ENCODE measurements at places on chromosomes 4 and X.

DNA sequence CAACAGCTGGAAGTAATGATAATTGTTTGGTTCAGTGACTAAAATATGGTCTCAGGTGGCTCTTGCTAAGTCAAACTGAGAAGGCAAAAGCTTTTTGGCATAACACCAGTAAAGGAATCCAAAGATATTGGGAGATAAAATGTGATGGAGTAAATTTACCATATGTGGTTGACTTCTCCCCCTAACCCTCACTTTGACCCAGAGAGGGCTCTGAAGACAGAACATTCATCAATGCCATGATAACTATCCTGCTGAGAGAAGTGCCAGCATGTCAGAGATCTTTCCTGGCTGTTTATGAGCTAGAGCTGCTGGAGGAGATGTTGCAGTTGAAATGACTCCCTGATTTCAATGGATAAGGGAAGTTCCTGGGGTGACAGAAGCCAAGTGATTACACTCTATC is 213.4 kb downstream of the SPCS3 start:
- H3K36me3 ChIP-seq = no peaks in the 10 kb centered on the region
- H3K4me3 ChIP-seq = no peak overlapping the region
- no peaks in the 10 kb centered on the region for H3K4me1 ChIP-seq
- DNase-seq = no peak
- H3K27me3 ChIP-seq = no peaks in the 10 kb centered on the region

- H3K4me3 ChIP-seq = no peak overlapping the region
- no peaks in the 10 kb centered on the region for H3K27me3 ChIP-seq
- H3K4me1 ChIP-seq = no peaks in the 10 kb centered on the region
- H3K36me3 ChIP-seq = no peaks in the 10 kb centered on the region
- no peak overlapping the region for H3K27ac ChIP-seq
These were observed 20.5 kb upstream of the GPR78 start for GRCh38 chr4:8559524-8560264.

GRCh38 chr4:24840826-24841543 is 45.6 kb downstream of the SOD3 start:
- no peaks in the 10 kb centered on the region for H3K36me3 ChIP-seq
- H3K4me3 ChIP-seq = no peak overlapping the region
- no peaks in the 10 kb centered on the region for H3K4me1 ChIP-seq
- no peaks in the 10 kb centered on the region for H3K27me3 ChIP-seq
- no peak overlapping the region for H3K27ac ChIP-seq

DNA sequence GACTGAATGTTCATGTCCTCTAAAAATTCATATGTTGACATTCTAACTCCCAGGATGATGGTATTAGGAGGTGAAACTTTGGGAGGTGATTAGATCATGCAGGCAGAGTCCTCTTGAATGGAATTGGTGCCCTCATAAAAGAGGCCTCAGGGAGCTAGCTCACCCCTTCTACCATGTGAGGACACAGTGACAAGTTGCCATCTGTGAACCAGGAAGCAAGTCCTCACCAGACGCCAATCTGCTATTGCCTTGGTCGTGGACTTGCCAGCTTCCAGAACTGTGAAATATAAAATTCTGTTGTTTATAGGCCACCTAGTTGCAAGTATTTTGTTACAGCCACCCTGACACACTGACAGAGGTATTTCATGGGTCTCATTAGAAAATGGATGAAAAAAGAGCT is 28.5 kb upstream of the LONRF3 start:
- no peak for DNase-seq
- H3K4me1 ChIP-seq = no peaks in the 10 kb centered on the region
- no peak overlapping the region for H3K27ac ChIP-seq
- no peak overlapping the region for H3K4me3 ChIP-seq
- no peaks in the 10 kb centered on the region for H3K36me3 ChIP-seq

GRCh38 chr4:36256398-36256891 is 12.1 kb upstream of the ARAP2 start:
- H3K27me3 ChIP-seq = no peaks in the 10 kb centered on the region
- no peak overlapping the region for H3K27ac ChIP-seq
- H3K36me3 ChIP-seq = no peaks in the 10 kb centered on the region

- H3K27ac ChIP-seq = no peak overlapping the region
- no peaks in the 10 kb centered on the region for H3K36me3 ChIP-seq
- no peaks in the 10 kb centered on the region for H3K27me3 ChIP-seq
- no peak for DNase-seq
- no peak overlapping the region for H3K4me3 ChIP-seq
These were observed 114.9 kb upstream of the TEX13D start for GRCh38 chrX:124217304-124218251.

GRCh38 chr4:89303177-89303576 is 4.4 kb downstream of the GPRIN3 start:
- no peaks in the 10 kb centered on the region for H3K27me3 ChIP-seq
- peaks cover 13% of the 10 kb centered on the region for H3K4me1 ChIP-seq
- no peak overlapping the region for H3K4me3 ChIP-seq
- H3K36me3 ChIP-seq = no peaks in the 10 kb centered on the region

DNA sequence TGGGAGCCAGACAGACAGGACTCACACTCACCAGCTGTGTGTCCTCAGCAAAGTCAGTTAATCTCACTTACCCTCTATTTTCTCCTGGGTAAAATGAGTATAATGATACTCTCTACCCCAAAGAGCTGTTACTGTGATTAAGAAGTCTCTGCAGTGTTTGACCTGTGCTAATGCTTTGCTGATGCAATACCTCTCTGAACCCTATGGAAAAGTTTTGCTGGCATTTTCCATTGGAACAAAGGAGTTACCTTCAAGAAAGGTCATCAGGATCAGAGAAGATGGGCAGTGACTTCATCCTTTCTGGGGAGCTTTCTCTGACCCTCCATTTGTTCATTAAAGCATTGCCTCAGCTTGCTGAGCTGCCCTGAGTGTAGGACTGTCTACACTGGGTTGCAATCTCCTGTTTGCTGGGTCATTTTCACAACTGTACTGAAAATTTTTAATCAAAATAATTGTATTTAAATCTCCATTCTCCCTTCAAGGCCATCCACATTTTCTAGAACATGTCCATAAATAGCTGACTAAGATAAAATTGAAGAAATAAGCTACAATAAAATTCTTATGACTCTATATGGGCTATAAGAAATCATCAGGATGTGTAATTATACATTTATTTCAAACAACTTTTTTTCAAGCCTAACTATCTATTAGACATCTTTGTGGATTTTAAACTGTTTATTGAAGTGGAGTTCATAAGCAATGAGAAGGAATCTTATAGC is 272.8 kb upstream of the CPEB2 start:
- DNase-seq = no peak
- H3K4me3 ChIP-seq = no peak overlapping the region
- no peaks in the 10 kb centered on the region for H3K4me1 ChIP-seq
- no peaks in the 10 kb centered on the region for H3K27me3 ChIP-seq

- no peaks in the 10 kb centered on the region for H3K36me3 ChIP-seq
- DNase-seq = no peak
- H3K4me3 ChIP-seq = no peak overlapping the region
- H3K4me1 ChIP-seq = peaks cover 44% of the 10 kb centered on the region
- H3K27ac ChIP-seq = peak overlapping the region; percentile 36
- H3K27me3 ChIP-seq = no peaks in the 10 kb centered on the region
These were observed 5.2 kb upstream of the IRF2 start for GRCh38 chr4:184479516-184479950.

DNA sequence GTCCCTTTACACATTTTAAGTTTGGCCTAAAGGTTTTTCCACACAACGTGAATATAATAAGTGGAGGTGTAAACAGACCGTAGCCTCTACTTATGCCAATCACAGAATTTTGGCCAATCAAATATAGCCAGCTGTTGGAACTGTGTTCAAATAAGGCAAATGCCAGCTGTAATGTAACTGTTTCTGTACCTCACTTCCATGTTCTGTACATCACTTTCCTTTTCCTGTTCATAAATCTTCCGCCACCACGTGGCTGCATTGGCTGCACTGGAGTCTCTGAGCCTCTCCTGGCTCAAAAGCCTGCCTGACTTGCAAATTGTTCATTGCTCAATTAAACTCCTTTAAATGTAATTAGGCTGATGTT is 105.1 kb upstream of the SMIM31 start:
- H3K27me3 ChIP-seq = no peaks in the 10 kb centered on the region
- no peak for DNase-seq
- H3K4me1 ChIP-seq = no peaks in the 10 kb centered on the region
- H3K27ac ChIP-seq = no peak overlapping the region

DNA sequence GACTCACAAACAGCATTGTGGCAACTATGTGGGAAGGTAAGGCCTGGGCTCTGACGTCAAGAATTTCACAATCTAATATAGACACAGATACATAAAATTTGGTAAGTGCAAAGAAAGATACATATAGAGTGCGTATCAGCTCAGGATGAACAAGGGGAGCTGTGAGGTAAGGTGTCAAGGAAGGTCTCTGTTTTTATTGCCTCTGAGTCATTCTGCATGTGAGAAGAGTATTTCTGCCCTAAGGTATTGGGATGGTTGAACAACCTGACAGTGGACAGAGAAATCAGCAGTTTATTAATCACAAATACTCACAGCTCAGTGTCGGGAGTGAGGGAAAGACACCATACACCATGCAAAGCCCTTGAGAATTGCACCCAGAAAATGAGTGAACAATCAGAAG is 89.8 kb downstream of the COMMD8 start:
- H3K4me1 ChIP-seq = no peaks in the 10 kb centered on the region
- DNase-seq = no peak

DNA sequence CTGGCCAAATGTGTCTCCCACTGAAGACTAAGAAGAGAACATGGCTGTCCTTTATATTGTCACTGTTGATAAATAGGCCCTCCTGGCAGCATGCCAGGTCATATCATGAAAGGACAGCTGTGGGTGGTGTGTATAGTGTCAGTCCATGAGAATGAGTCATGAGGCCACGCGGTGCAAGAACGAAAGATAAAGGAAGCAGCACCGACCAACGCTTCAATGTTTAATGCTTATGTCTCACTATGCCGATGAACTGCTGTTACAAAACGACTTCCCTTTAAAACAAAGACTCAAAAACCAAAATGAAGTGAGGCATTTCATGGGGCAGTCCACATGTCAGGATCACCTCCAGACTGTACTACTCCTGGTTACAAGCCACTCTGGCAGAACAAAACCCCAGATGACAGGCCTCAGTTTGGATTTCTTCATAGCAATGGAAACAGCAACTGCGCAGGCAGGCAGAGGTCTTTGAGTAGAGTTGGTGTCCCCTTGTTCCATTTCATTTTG is 5.2 kb upstream of the TCEANC start:
- no peaks in the 10 kb centered on the region for H3K27me3 ChIP-seq
- no peaks in the 10 kb centered on the region for H3K36me3 ChIP-seq
- H3K4me3 ChIP-seq = no peak overlapping the region
- H3K4me1 ChIP-seq = peaks cover 6% of the 10 kb centered on the region
- H3K27ac ChIP-seq = no peak overlapping the region

GRCh38 chrX:41336447-41336846 is 2.5 kb downstream of the DDX3X start:
- no peaks in the 10 kb centered on the region for H3K36me3 ChIP-seq
- no peaks in the 10 kb centered on the region for H3K27me3 ChIP-seq
- peak overlapping the region; percentile 99 for H3K27ac ChIP-seq
- H3K4me1 ChIP-seq = peaks cover 2% of the 10 kb centered on the region
- no peak for DNase-seq
- H3K4me3 ChIP-seq = peak overlapping the region; percentile 91

DNA sequence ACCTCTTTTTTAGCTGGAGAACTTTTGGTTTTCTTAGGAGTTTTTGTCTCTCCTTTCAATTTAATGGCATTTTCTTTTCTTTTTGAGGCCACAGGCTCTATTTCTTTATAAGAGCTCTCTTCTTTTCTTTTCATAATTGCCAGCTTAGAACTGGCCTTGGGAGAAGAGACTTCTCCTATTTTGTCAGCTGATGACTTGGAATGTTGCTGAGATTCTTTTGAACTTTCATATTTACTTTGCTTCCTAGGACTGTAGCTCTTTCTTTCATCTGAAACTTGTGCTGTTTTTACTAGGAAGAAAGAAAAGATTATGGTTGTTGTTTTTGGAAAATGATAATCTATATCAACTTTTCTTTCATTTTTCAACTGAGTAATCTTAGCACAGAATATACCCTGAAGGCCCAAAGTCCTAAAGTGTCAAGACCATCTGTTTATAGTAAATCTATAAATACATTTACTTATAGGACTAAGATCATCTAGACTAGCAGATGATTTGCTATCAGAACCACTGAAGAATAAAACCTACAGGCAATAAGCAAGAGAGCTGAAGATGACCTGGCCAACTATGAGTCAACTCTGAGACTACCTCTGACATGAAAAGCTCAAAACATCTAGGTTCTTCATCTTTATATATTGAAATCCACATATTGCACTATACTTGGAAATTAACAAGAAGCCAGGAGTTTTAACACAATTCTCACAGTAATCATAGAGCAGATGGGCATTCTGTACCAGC is 45.6 kb downstream of the RFC1 start:
- no peaks in the 10 kb centered on the region for H3K27me3 ChIP-seq
- H3K4me1 ChIP-seq = peaks cover 11% of the 10 kb centered on the region
- no peak for DNase-seq
- no peak overlapping the region for H3K4me3 ChIP-seq

DNA sequence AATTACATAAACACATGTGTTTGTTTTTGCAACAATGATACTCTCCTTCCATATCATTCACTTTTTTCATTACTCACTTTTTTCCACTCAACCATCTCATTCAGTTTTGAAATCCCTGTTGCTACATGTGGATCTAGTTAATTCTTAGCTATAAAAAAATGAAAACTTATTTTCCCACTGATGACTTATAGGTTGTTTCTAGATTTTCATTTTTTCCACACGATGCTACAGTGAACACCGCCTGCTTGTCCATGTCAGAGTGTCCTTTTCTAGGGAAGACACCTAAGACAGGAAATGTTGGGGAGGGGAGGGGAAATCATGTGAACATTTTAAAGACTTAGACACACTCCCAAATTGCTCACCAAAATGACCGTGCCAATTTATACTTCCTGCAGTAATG is 70.2 kb downstream of the SUPT20HL2 start:
- H3K4me3 ChIP-seq = no peak overlapping the region
- no peak overlapping the region for H3K27ac ChIP-seq
- H3K4me1 ChIP-seq = no peaks in the 10 kb centered on the region
- H3K27me3 ChIP-seq = no peaks in the 10 kb centered on the region
- no peaks in the 10 kb centered on the region for H3K36me3 ChIP-seq

- no peak overlapping the region for H3K4me3 ChIP-seq
- H3K4me1 ChIP-seq = no peaks in the 10 kb centered on the region
- no peak for DNase-seq
- H3K27me3 ChIP-seq = no peaks in the 10 kb centered on the region
- no peak overlapping the region for H3K27ac ChIP-seq
These were observed 28.0 kb downstream of the PDHA2 start for GRCh38 chr4:95867919-95868318.

- no peaks in the 10 kb centered on the region for H3K36me3 ChIP-seq
- no peak for DNase-seq
- H3K4me1 ChIP-seq = no peaks in the 10 kb centered on the region
- no peak overlapping the region for H3K27ac ChIP-seq
- no peak overlapping the region for H3K4me3 ChIP-seq
- H3K27me3 ChIP-seq = no peaks in the 10 kb centered on the region
These were observed 372.9 kb upstream of the NDST3 start for GRCh38 chr4:117661091-117662072.

- DNase-seq = peak; percentile 47
- no peaks in the 10 kb centered on the region for H3K27me3 ChIP-seq
- H3K4me1 ChIP-seq = peaks cover 6% of the 10 kb centered on the region
- peak within 1 kb of the TSS; percentile 58 for H3K4me3 ChIP-seq
These were observed at the start of gene NALF2 for GRCh38 chrX:69503782-69504625. Gene NALF2 (plus strand): TSS chrX:69504326. CDS start chrX:69505283, 957 bp downstream.

- DNase-seq = no peak
- H3K27me3 ChIP-seq = no peaks in the 10 kb centered on the region
- H3K36me3 ChIP-seq = no peaks in the 10 kb centered on the region
- peak within 1 kb of the TSS; percentile 75 for H3K4me3 ChIP-seq
These were observed at the start of gene ANKRD37 for GRCh38 chr4:185396724-185397385. Gene ANKRD37 (plus strand): TSS chr4:185396841. CDS start chr4:185396924, 83 bp downstream.
